ENCODE measurements at places on chromosomes 5 and 9.

DNA sequence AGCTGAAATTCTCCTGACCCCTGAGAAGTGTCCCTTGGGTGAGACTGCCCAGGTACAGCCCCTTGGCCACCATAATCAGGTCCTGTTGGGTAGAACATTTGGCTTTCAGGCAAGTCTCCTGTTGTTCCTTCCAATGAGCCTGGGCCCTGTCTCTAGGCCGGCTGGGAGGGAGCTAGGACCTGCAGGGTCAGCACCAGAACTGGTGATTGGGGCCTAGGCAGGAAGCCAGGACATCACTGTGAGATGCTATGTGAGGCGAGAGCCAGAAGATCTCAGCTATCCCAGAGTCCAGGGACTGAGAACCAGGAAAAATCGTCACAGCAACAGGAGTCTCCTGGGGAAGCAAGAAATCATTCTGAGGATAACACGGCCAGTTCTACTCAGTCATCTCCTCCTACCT lies 51.5 kb downstream of the PCDH1 start:
- no peak for DNase-seq

GRCh38 chr5:168446983-168447619 lies 39.2 kb upstream of the RARS1 start:
- DNase-seq = no peak

DNA sequence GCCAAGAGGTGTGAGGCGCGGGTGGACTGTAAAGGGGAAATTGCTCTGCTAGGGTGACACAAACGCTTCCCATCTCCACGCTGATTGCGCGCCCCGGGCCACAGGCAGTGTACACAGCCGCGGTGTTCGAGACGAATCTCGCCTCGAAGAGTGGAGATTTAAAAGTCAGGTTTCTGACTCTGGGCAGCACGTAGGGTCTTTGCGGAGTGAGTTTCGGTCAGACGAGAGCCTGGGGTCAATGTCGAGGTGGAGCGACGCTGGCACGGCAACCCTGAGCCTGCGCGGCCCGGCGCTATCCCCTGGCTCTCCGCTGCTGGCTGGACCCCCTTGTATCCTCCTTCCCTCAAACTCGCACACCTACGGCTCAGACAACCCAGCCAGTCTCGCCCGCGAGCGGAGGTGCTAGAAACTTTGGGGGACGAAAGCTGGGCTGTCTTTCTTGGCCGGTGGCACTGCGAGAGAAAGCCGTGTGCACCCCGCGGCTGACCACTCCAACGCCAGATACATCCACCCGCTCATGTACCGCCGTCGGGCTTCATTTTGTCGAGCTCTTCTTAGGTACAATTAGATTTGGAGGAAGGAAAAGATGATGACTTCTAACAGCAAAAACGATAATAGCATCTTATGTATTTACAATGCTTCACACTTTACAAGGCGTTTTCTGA lies 5.4 kb upstream of the FOXB2 start:
- DNase-seq = peak; percentile 51

GRCh38 chr5:41921166-41921565 lies 3.9 kb upstream of the FBXO4 start:
- DNase-seq = no peak

DNA sequence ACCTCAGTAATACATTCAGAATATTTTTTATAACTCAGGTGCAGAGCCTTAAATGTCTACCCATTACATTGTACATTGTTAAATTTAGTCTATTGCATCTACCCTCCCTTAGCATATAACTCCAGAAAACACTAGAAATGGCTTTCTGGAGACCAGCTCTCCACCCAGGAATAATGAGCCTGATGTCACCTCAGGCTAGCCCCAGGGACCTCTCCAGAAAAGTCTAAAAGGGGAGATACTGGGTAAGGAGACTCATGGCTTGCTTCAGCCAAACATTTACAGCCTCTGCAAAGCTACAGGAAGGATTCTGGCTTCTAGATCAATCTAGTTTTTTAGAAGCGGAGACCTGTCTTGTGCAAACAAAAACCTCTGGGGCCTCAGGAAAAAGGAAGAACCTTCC lies 13.8 kb upstream of the SUSD1 start:
- DNase-seq = no peak

DNA sequence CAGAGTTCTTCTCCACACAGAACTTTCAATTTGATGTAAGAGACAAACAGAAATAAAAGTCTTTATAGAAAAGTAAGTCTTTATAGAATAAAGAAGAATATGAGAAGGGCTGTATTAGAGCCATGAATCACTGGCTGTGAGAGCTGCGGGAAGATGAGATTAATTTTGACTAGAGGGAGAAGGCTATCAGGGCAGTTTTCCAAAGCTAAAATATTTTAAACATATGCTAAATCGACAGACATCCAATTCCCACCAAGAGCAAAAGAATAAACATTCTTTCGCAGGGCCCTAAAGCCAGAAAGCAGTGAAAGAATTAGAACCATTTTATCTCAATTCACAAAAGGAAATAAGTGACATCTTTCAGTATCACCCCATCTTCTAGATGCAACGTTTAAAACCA lies 208.3 kb upstream of the MAP3K1 start:
- no peak for DNase-seq

Data from ecto neural progenitor cell (in vitro differentiated cells).